ENCODE measurements at places on chromosomes 7 and 10.

DNA sequence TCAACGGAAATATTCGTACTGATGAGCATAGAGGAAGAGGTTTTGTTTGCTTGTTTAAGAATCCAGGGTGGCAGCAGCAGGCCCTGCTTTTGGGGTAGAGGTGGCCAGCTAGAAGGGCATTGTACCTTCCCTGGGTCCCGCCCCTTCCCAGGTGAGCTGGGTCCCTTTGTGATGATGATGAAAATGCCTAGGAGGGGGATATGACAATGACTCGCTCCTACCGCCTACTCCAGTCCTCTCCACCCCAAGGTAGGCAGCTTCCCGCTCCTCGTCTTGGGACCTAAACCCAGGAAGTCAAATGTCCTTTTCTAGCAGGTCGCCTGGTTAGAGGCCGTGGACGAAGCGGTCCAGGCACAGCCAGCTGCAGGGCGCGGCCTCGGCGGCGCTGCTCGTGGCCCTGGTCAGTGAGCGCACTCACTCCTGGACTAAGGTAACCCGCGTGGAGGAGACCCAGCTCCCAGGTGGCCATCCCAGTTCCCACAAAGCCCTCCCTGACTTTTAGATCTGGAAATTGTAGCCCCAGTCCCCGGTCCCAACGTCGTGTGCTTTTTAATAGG, 141.4 kb downstream of the LSMEM1 start:
- DNase-seq: no peak

GRCh38 chr10:176677-177076, 41.4 kb downstream of the ZMYND11 start:
- no peak for DNase-seq

DNA sequence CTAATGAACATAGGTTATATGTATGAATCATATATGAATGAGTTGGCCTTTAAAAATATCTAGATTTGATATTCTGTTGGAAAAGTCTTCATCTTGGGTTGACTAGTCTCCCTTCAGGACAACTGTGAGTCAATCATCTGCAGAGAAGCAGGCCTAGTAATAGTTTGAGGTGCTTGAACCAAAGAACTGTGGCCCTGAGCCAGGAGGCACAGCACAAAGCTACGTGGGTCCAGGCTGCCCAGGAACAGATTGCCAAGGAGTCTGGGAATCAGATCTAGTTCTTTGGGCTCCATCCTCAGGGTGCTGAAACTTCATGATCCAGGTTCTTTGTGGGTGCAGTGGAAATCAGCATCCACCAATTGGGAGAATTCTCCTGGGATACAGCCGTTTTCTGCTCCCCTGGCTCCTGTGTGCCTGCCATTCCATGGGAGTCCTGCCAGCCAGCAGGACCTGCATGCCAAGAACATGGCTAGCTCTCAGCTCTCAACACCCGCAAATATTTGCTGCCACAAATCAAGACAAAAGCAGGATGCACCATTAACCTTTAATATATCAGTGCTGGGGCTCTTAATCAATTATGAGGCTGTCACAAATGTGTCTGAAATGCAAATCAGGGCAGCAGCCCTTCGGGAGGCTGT, 709.0 kb downstream of the GRID1 start:
- no peak for DNase-seq

DNA sequence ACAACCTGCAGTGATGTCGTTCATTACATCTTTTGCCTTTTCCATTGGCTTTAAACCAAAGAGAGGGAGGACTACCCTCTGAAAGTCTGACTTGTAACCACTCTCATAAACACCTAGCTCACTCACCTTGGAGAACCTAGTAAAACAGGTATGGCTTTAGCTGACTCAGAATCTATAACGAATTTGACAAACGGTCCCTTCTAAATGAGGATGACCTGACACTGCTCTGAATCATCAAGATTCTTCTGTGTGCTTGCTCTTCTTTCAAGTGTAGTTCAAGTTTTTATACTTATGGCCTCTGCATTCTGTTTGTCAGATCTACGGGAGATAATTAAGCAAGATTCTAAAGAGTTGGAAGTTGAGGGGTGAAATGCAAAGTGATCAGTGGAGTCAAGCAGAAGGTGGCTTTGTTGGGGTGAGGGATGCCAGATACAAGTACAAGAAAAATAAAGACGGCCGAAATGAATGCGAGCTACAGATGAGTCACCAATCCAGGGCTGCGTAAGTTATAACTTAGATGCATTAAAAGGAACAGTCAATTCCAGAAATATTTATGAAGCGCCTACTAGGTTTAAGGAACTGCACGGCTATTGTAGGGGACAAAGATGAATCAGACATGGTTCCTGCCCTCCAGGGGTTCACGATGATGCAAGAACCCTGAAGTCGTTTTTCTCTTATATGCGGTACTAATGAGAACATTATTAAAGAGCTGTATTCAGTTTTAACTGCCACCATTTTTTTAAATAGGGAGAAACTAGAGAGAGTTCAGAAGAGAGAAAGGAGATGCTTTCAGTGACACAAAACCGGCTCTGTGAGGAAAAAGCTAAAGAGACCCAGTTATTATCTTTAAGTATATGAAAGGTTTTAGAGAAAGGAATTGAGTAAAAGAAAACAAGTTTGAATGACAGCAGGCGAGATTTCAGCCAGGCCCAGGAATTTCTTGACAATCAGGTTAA, 6.5 kb downstream of the HIPK2 start:
- no peak for DNase-seq

DNA sequence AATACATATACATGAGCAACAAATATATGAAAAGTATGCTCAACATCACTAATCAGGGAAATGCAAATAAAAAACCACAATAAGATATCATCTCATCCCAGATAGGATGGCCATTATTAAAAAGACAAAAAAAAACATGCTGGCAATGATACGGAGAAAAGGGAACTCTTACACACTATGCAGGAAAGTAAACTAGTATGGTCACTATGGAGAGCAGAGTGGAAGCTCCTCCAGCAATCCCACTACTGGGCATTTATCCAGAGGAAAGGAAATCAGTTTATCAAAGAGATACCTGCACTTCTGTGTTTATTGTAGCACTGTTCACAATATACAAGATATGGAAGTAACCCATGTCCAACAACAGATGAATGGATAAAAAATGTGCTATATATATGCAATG, 217.5 kb downstream of the SDK1 start:
- DNase-seq: no peak

- no peak for DNase-seq
These were observed 8.1 kb upstream of the FAM107B start for GRCh38 chr10:14782691-14783363.

- DNase-seq: no peak
These were observed 527 bp downstream of the PDIA4 start for GRCh38 chr7:149027611-149028345.

DNA sequence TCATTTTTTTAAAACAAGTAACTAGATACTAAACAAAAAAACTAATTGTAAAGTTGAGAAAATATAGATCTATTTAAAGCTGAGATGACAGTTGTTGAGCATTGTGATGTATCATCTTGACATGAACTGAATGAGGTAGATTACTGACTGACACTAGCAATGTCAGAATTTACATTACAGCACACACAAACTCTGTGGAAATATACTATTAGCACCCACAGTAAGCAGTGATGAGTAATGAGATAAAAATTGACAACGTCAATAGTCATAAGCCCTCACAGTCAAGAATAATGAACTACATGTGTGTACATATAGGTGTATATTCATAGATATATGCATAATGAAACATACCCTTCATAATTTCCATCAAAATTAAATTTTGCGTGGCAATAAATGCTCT, 368.4 kb downstream of the TFEC start:
- no peak for DNase-seq

DNA sequence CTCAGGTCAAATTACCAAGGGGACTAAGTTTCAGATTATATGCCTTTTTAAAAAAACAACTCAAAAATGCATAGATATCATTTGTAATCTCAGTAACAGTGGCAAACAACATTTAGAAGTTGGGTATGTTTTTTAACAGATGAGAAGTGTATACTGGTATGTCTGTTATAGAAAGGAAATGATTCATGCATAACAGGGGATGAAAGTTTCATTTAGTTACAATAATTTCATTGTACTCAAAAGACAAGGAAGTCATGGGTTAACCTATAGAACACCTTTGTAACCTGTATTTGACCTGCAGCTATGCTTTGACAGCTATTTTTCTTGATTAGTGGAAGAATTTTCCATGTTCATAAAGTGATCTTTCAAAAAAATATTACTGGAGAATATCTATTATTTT, 35.4 kb upstream of the FAM133B start:
- no peak for DNase-seq

- no peak for DNase-seq
These were observed 70.7 kb downstream of the PRKAG2 start for GRCh38 chr7:151806204-151806603.

DNA sequence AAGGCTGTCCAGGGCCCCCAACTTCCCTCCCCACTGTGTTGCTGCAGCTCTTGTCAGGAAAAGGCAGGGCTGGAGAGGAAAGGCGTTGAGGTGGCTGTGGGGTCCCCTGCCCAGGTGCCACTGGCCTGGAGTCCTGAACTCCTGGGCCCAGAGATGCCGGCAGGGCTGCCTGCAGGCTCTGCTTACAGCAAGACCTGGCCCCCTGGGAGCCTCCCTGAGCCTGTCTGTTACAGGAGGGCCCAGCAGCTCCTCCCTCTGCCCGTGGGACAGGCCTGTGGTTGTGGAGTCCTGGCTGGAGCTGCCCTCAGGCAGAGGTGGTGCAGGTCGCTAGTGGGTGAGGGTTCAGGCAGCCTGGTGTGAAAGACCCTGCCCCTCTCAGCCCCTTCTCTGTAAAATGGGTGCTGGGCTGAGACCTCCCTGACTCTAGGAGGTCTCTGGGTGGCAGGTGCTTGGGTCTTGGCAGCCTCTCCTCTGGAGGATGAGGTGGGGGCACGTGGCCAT, 9.9 kb downstream of the ANTXRL start:
- no peak for DNase-seq

DNA sequence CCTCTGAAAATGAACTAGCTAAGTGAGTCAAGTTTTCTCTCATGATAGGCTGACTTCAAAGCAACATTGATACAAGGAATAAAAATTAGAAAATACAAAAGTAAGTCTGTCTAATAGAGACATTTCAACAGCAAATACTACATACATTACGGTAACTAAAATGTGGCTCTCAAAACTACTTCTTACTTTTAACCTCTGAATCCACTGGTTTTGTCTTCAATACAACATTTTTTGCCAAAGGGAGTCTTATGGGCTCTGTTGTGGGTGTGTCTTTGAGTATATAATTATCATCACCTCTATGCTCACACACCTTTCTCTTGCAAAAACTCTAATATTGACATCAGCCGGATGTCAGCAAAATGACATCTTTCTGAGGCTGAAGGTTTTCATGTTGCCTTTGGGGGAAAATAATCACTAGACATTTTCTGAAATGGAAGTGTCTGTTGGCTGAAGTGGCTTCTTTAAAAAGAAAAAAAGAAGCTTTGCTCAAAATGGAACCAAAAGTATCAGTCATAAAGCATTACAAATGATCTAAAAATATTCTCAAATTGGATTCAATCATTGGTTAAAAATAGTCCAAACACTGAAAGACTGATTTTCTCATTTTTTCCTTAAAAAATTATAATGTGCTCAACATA, 41.8 kb upstream of the FAM133B start:
- DNase-seq: no peak

GRCh38 chr7:137691566-137691965, 155.2 kb downstream of the DGKI start:
- no peak for DNase-seq

- no peak for DNase-seq
These were observed 175.2 kb downstream of the NSUN6 start for GRCh38 chr10:18476076-18476647.

DNA sequence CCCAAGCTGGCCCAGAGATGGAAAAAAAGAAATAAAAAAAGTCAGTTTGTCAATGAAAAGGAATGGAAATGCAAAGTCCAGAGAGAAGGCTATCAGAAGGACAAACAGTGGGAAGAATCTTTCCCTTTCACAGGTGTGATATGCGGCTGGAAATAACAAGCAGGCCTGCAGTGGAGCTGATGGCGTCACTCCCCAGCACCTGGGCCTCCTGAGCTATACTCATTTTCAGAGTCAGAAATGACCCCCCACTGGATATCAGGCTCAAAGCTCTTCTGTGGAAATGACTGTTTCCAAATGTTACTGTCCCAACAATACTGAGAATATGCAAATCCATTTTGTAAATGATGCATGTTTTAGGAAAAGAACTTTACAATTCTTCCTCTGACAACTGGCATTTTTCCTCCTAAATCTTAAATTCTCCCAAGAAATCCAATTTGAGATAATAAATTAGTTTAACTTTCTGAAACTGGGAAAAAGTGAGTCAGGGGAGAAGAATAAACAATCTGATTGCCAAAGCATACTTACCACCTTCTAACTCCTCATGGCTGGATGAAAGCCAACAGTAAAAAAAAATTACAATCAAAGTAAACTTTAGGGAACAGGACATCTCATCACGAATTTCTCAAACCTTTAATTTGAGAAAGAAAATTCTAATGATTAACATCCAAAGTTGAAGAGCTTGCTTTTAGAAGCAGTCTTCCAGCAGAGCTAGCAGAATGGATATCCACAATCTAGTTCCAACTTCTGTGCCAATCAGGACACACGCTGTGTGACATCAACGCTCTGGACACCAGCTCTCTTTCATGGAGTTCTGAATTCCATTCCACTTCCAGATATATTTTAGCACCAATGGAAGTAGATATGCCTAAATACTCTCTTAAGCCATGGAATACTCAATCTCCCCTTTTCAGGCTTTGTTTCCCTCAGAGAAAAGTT, 5.3 kb upstream of the CUZD1 start:
- no peak for DNase-seq

- DNase-seq: no peak
These were observed 178.3 kb downstream of the DYNC1I1 start for GRCh38 chr7:95950698-95951097.

GRCh38 chr10:132420981-132421846, 24.2 kb downstream of the PWWP2B start:
- no peak for DNase-seq

DNA sequence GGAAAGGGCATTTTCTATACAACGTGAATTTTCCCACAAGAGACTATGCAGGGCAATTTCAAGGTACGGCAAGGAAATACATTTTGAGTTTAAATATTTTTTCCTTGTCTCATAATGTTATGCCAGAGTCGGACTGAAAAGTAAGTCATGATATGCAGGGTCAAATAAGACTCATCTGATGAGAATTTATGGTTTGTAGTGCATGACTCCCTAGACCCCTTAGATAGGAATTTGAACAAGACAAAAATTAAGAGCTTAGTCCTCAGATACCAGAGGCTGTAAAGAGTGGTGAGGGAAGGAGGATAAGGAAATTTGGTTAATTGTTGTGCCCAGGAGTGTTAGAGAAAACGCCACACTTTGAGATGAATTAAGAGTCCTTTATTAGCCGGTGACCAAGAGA, 616.6 kb downstream of the XPNPEP1 start:
- no peak for DNase-seq

DNA sequence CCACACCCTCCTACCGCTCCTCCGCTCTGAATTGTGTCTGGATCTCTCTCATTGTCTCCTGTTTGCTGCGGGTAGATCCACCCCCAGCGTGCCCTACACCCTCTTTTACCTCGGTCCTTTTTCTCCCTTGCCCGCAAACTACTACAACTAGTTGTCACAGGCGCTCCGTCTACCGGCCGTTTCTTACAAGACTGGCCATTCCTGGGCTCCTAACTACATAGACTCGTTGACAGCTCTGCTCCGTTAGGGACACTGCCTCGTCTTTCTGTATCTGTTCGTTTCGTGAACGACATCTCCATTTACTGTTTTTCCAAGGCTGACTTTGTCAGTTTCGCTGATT, 786 bp downstream of the TAF3 start:
- peak; percentile 1 for DNase-seq

- no peak for DNase-seq
These were observed 379.7 kb upstream of the ZMIZ1 start for GRCh38 chr10:78688901-78689583.

Data from stimulated activated CD4-positive, alpha-beta T cell treated with anti-CD3 and anti-CD28 coated beads, Interleukin-12 subunit alpha, Interleukin-12 subunit beta, amount 100 ng/mL, for 4 hours (primary cell).